ENCODE measurements at places on chromosomes 7 and 10. TPM values are rescaled to one million over a fixed set of nuclear protein-coding genes. Genes with fewer than 3 reads are reported as not detected.

DNA sequence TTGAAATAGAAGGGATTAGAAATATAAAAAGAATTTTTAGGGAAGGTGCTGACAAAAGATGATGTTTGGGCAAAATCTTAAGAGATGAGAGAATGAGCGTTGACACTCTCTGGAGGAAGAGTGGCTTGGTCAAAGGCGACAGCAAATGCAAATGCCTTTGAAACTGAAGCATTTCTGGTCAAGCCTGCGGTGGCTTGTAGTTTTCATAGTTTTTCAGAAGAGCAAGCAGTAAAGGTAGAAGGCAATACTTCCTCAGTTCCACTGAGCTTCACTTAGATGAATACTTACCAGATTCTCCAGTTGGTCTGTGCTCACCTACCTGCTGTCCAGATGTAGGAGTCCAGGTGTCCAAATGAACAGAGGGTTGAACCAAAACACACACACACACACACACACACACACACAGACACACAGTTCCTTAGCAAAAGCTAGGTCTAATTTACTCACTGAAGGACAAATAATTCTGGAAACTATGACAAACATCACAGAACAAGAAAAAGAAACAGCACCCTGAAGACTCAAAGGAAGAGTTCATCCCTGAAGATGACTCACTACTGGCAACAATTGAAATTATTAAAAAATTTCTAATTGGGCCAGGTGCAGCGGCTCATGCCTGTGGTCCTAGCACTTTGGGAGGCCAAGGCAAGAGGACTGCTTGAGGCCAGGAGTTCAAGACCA lies 12.1 kb upstream of the STK17A start:
- DNase-seq: no peak

Gene SPDYE5
- 0.88 TPM for polyA plus RNA-seq

Gene GRID2IP
- polyA plus RNA-seq: 1.5 TPM

Gene TMEM213
- polyA plus RNA-seq: 44.3 TPM

DNA sequence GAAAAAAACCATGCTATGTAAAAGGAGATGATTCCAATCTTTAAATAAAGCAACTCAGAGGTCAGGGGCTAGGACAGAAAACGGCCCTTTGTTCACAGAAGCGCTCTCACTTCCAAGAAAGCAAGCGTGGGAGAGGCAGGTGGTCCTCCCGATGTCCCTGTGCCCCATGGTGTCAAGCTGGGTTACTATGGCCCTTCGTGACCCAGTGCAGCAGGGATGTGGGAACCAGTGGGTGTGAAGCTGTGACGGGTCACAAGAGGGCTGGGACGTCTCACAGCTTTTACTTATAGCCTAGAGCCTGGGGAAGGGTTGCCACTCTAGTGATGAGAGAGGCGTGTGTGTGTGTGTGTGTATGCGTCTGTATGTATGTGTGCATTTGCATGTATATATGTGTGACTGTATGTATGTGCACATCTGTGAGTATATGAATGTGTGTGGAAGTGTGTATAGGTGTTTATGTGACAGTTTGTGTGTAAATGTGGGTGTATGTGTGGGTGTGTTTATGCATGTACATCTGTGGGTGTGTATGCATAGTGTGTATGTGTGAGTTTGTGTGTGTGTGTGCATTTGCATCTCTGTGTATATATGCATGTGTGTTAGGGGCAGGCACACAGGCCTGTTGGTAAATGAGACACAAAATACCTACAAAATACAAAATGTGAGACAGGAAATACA lies 25.2 kb downstream of the HTRA1 start:
- no peak for DNase-seq
